ENCODE measurements at places on chromosomes 2 and 18.

- no peak for DNase-seq
Observed at GRCh38 chr18:63511285-63511684, 30.9 kb upstream of the SERPINB12 start.

DNA sequence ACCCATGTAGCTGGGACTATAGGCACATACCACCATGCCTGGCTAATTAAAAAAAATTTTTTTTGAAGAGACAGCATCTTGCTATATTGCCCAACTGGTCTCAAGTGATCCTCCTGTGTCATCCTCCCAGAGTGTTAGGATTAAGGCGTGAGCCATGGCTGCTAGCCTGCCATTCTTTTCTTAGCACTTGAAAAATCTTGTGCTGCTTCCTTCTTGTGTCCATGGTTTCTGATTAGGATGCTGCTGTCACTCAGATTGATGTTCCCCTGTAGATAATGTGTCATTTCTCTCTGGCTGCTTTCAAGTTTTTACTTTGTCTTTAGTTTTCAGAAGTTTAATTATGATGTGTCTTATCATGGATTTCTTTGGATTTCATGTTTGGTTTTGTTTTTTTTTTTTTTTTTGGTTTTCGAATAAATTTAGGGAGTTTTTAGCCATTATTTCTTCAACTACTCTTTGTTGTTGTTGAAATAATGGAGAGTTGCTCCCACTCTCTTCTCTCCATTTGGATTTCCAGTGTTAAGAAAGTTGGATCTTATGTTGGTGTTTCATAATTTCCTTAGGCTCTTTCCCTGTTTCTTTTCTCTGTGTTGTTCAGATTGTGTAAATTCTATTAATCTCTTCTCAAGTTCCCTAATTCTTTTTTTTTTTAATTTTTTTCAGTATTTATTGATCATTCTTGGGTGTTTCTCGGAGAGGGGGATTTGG lies 2.5 kb downstream of the ATP9B start:
- DNase-seq, result no peak

DNA sequence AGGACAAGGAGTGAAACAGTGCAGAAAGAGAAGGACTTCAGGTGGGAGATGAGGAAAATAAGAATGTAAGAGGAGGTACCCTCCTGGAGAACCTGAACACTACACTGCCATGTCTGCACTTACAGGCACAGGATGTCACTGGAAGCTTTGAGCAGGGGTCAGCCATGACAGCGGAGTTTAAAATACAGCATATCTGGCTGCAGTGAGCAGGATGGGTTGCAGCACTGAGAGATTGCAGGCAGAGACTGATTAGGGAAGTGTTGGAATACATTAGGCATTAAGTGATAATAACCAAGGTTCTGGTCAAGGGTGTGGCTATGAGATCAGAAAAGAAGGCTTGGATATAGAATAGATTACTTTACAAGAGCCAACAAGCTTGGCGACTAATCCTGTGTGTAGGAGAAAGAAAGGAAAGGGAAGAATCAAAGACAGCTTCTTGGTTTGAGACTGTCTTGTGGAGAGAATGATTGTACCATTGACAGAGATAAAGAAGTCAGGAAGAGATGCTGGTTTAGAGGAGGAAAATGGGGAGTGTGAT lies 171.1 kb upstream of the RBMS1 start:
- DNase-seq, result no peak

GRCh38 chr2:237260686-237261085 lies 153.3 kb downstream of the COL6A3 start:
- DNase-seq, result no peak

DNA sequence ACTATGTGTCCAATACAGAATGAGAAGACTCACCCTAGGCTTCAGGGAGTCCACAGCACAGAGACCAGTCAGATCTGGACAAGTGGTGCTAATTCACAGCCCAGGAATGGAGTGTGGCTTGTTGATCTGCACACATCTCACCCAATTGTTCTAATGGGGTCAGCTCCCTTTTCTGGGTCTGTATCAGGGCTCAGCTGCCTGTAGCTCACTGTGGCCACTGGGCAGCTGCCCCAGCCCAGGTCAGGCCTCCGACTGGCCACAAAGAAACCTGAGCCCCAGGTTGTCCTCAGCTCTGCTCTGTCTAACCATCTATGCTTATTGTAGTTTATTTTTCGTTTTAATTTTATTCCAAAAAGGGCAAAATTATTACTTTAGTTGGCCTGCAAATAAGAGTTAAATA lies 202.3 kb upstream of the RAB6C start:
- no peak for DNase-seq

DNA sequence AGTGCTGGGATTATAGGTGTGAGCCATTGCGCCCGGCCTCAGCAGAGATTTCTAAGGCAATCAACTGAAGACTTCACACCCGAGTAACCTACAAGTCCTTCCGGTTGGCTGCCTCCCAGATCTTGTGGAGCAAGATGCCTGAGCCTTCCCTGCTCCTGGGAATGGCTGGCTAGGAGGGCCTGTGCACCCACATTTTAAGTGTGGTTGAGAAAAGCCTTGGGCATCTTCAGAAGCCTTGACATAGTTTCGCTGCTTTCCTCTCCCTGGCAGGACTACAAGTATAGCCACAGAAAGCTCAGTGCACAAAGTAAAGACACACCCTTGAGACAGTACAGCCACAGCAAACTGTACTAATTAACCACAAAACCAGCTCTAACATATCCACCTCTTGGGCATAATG lies 35.2 kb downstream of the E2F6 start:
- no peak for DNase-seq

DNA sequence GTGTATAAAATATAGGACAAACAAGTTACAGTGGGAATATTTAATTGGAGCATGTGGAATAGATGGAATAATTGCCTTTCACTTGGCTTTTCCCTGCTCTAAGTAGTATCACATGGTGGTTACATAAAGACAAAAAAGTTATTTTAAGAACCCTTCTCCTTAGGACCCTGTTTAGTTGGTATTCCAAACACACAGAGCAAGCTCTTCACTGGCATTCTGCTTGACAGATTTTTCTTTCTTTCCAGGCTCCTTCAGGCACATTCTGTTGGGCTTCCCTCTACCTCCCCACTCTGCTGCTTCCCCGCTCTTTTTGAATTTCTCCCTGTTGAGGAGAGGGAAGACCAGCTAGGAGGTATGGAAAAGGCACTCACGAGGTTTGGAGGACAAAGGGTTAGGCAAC lies 29.0 kb upstream of the DARS1 start:
- no peak for DNase-seq

GRCh38 chr2:239163688-239164334 lies 237.0 kb downstream of the HDAC4 start:
- DNase-seq, result no peak

DNA sequence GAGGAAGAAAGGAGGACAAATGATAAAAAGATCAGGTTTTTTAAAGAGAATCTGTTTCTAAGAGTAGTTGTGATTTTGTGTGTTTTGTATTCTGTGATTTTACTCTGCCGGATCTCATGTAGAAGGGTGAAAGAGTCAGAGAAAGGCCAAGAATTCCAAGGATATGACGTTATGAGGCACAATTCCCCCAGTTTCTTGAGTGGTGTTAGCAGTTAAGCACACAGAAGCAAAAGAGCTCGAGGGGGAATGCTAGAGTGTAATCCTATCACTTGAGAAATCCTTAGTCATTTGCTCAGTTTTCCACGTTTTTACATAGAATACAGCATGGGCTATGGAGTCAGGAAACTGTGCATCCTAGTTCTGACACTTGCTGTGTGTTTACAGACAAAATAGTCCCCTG lies 34.8 kb downstream of the METTL4 start:
- no peak for DNase-seq

DNA sequence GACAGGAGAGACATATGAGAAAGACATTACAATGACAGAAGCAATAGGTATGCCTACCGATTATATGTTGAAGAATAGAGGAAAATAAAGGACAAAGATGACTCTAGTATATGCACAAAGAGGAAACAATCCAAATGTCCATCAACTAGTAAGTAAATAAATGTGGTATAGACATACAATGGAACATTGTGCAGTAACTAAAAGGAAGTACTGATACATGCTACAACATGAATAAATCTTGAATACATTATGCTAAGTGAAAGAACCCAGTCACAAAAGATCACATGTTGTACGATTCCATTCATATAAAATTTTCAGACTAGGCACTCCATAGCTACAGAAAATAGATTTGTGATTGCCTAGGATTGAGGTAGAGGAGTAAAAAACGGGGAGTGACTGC lies 28.5 kb upstream of the PGAP1 start:
- no peak for DNase-seq

DNA sequence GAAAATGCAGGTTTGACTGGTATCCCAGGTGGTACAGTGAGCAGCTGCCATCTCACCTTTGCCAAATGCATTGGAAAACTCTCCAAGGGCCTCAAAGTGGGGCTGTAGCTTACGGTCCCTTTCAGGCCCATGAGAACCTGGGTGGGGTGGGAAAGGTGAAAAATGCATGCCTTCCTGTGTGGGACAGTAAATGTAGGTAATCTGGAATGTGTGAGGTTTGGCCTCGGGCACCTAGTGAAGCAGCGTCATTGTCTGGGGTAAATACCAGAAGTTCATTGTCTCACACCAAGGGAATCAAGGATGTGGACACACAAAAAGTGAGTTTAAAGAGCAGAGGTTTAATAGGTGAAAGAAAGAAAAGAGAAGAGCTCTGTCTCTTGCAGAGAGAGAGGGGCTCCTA lies 36.6 kb downstream of the TIMM21 start:
- no peak for DNase-seq

- DNase-seq, result no peak
Observed at GRCh38 chr2:239674101-239674980, 273.5 kb upstream of the HDAC4 start.

DNA sequence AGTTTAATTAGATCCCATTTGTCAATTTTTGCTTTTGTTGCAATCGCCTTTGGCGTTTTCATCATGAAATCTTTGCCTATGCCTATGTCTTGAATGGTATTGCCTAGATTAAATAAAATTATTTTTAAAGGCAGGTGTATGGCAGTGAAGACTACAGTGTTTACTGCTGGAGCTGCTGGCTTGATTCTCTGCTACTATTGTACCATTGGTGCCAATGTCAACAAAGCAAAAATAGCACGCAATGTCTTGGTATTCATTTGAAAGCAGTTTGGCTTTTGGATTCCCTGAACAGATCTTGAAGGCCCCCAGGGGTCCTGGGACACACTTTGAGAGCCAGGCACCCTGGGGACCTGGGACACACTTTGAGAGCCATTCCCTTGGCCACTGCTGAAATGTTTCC lies 125.4 kb upstream of the ACKR3 start:
- DNase-seq, result no peak

DNA sequence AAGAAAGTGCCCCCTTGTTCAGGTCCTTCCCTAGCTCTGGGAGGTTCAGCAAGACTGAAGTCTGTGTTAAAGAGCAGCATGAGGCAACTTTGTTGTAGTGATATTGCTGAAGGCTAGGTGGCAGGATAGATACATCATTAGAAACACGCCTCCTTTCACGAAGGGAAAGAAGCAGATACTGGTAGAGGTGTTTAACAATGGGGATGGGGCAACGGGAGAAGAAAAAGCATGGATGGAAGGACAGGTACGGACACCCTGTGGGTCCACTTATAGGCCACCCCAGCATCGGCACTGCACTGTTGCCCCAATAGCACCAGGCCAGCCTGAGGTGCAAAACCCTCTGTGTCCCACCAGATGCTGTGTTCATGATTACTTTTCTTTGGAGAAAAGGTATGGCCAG lies 3.5 kb upstream of the IGFBP5 start:
- DNase-seq, result peak; percentile 10

DNA sequence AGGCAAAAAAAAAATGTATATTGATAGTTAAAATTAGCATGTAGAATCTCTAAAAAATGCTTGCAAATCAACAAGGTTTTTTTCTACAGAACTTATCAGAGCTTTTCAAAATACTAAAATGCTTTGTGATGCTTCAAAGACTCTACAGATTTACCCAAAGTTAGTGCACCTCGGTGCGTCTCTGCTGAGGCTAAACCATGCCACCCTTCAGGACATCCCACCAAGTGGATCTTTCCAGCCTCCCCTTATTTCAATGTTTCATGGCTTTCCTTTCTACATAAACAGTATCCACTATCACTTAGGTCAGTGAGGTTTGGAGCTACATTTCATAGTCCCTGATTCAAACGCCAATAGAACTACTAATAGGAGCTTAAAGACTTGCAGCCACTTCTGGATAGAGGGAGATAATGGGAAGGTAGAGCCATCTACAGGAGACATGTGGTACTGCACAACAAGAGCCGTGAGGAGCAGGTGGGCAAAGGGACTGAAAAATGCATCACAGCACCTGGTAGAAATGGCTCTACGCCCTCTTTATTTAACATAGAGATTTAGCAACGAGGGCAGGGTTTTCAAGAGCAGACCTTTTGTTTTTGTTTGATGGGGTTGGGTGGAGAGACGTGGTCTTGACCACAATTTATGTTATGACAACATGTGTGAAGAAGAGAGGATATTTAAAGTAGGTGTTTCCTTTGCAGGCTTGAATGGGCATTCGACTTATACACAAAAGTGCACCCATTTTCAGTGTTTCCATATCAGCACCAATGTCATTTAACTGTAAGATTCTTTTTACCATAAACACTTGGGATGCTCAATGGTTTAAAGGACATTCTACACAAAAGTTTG lies 56.1 kb upstream of the SLC35G4 start:
- DNase-seq, result peak; percentile 44

DNA sequence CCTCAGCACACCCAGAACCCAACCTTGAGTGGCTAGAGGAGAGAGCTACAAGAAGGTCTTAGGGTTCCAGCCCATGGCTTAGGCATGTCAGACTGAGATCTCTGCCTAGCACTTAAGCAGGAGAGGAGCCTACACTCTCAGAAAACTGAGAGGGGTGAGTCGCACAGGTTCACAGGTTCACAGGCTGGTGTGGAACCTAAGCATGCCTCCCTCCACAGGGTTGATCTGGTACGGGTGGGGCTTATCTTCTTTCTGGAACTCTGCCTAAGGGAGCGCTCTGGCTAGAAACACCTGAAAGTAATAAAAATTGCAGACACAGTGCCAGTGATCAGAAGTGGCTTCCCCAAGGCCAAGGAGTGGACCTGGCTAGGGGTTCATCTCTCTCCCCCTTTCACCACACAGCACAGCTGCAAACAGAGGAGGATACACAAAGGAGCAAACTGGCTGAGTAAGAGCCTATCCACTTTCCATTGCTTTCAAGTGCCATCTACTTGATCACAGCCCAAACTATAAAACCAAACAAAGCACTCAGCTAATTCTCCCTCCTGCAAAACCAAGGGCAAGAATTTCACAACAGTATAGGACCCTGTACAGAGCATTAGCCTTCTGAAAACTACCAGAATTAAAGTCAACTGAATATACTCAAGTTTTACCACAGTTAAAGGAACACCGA lies 481.9 kb upstream of the SETBP1 start:
- no peak for DNase-seq

- no peak for DNase-seq
Observed at GRCh38 chr2:47357483-47357882, 45.5 kb upstream of the MSH2 start.

- no peak for DNase-seq
Observed at GRCh38 chr18:13388586-13389490, 170.3 kb downstream of the LDLRAD4 start.

DNA sequence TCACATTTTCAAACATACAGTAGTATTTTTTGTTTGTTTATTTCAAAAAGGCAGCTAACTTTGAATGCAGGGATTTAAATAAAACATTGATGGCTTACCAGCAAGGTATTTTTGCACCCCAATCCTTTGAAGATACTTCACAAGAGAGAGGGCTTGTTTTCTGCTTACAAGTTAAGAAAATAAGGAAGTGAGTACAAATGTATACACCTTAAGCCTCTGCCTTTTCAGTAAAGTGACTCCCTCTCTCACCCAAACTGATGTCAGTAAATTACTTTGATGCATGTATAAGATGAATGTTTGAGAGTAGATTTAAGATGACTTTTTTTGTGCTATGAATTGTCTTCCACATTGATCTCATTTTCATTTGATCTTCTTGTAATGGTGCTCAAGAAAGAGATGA lies 820.0 kb downstream of the CPS1 start:
- no peak for DNase-seq

GRCh38 chr2:204655626-204656025 lies 110.4 kb downstream of the PARD3B start:
- DNase-seq, result no peak

Data from CD4-positive, alpha-beta T cell treated with Interleukin-2 at 100 ng/mL for 4 hours (primary cell).